ENCODE measurements at places on chromosomes 3 and 15.
A peak's percentile ranks its signal among the peaks of the same experiment; 100 is the strongest.

GRCh38 chr15:44038755-44039191, 156.3 kb downstream of the FRMD5 start:
- DNase-seq: no peak

GRCh38 chr3:115713284-115713683, 90.0 kb downstream of the GAP43 start:
- no peak for DNase-seq

- DNase-seq: no peak
Observed at GRCh38 chr15:69592954-69593353, 140.3 kb downstream of the RPLP1 start.

- DNase-seq: no peak
Observed at GRCh38 chr15:71316911-71317310, 201.6 kb downstream of the THSD4 start.

GRCh38 chr3:115162759-115163158, 15.7 kb upstream of the ZBTB20 start:
- DNase-seq: no peak

DNA sequence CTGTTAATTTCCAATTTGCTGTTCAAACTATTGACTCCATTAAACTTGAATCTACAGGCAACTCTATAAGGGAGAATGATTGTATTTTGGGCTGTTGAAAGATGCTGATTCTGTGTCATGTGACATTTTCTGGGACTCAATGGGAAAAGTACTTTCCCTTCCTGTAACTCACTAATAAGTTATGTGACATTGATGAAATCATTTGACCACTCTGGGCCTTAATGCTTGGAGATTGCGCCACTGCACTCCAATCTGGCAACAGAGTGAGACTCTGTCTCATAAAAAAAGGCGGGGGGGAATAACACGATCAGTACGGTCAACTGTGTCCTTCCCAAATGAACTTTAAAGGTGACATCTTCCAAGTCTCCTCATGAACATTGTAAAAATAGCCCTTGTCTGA, 215.2 kb upstream of the SGO1 start:
- no peak for DNase-seq

GRCh38 chr3:187629711-187630110, 40.5 kb downstream of the SST start:
- DNase-seq: no peak

GRCh38 chr3:141266797-141267555, 35.4 kb downstream of the PXYLP1 start:
- DNase-seq: peak; percentile 17

GRCh38 chr3:146222204-146223046, 28.5 kb downstream of the PLSCR4 start:
- DNase-seq: no peak

DNA sequence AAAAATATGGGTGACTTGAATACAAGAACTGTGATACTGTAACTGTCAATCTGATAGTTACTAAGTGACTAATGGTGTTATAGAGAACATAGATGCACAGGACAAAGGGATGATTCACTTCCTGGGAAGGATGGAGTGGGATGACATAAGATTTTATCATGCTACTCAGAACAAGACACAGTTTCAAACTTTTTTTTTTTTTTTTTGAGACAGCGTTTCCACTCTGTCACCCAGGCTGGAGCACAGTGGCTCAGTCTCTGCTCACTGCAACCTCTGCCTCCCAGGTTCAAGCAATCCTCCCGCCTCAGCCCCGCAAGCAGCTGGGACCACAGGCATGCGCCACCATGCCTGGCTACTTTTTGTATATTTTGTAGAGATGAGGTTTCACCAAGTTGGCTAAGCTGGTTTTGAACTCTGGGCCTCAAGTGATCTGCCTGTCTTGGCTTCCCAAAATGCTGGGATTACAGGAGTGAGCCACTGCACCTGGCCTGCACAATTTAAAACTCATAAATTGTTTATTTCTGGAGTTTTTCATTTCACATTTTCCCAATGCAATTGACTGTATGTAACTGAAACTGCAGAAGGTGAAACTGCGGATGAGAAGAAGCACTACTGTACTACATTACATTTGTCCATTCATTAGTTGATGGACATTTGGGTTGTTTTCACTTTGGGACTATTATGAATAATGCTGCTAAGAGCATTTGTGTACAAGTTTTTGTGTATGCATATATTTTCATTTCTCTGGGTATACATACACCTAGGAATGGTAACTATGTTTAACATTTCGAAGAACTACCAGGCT, 40.6 kb downstream of the ADIPOQ start:
- DNase-seq: peak; percentile 11

DNA sequence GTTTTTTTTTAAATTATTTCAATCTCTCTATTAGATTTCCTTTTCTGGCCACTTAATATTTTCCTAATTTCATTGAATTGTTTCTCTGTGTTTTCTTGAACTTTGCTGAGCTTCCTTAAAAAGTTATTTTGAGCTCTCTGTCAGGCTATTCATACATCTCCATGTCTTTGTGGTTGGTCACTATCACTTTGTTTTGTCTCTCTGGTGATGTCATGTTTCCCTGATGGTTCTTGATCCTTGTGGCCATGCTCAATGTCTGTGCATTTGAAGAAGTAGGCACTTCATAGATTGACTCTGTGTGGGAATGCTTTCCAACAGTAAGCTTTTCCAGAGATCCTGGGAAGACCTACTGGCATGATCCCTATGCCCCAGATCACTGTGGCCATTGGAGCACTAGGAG, 18.6 kb downstream of the CD200R1 start:
- no peak for DNase-seq

DNA sequence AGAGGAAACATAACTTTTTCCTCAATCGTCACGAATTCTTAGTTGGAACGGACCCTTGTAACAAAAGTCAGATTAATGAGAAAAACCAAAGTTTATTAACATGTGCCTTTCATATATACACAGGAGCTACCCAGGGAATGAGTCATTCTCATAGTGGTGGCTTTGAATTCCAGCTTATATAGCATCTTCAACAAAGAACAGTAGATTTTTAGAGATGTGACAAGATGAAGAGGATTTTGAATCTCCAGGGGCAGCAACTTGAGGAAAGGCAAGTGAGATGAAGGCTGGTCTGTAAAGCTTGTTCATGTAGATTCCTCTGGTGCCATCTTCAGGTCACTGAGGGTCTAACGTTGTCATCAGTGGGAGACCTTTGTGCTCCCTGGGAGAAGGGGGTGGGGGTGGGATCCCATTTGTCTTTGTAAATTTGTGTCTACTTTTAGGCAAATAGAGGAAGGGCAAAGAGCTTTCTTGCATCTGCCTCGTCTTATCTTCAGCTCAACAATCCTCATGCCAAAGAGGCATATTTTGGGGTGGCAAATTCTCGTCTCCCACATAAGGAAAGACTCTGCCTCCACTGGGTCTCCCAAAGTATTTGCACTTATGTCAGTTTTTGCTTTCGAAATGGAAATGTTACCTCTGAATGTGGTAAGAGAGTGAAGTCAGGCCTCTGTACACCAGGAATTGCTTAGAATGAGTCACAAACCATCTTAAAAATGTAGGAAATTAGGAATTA, 29.5 kb downstream of the CLEC3B start:
- DNase-seq: no peak

DNA sequence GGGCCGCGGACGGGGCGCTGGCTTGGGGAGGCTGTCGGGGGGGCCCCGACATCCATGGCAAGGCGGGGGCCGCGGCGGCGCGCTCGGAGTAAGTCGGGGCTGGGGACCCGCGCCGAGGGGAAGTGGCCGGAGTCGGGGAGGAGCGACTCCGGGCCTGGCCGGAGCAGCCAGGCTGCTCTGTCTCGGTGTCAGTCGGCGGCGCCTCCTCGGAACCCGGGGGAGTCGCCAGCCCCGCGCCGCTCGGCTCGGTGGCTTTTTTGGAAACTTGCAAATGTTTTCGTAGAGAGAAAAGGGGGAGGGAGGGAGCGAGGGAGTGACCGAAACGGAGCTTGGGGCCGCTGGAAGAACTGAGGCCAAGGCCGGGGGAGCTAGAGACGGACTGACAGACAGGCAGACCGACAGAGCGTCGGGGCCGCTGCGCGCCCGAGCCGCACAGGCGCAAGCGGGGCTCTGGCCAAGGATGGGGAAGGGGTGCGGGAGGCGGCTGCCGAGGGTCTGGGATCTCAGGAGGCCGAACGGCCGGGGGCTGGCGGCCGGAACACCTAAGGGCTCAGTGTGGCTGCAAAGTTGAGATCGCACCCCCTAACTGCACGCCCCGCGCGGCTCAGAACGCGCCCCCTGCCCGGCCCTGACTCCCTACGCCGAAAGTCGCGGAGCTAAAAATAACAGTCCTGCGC, 5.0 kb downstream of the PTH1R start:
- DNase-seq: no peak

- no peak for DNase-seq
Observed at GRCh38 chr15:94375997-94376396, 144.6 kb downstream of the MCTP2 start.

DNA sequence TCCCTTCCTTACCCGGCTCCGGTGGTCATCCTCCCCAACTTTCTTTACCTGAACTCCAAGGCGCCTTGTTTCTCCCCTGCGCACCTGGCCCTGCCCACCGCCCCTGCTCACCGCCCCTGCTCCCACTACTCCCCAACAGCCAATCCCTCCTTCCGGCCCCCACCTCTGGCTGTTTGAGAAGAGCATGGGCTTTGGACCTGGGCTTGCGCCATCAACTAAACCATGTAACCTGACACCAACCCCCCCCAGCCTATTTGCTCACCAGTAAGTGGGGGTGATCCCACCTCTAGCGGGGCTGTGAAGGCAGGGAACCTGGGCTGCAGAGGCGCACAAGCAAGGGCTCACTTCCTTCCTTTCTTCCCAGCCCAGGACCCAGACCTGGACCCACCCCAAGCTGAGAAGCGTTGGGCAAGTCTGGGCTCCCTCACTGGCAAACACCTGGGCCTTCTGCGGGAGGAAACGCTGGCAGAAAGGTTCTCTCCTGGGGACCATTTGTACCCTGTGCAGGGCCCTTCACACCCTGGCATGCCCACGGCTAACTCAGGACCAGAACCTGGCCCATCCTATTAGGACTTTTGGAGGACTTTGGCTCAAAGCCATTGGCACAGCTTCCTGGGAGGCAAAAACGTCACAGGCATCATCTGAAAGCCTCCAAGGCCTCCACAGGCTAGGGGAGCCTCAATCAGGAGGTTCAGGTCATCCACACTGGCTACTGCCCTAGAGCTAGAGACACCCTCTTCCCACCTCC, at the start of gene PLXNB1:
PLXNB1 (minus strand) TSS at position 127 of the 748 bp plus-strand sequence. CDS start 5,475 bp downstream, outside the sequence.
- no peak for DNase-seq

DNA sequence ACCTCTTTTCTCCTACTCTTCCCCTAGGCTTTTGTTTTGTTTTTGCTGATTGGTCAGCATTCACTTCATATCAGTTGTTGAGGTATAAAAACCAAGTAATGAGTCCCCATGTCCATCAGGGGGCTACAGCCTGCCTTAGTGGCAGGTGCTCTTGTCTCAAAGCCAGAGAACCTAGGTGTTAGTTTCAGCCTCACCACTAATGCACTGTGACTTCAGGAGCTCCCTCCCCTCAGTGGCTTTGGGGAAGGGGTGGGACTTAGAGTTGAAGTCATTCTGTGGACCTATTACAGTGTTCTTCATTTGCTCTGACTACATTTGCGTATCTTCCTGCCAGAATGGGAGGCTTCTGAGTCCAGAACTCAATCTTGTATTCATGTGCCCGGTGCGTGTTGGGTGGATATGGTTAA, 41.6 kb downstream of the NR2C2 start:
- DNase-seq: no peak

- no peak for DNase-seq
Observed at GRCh38 chr3:149512073-149512782, 37.7 kb downstream of the TM4SF4 start.

DNA sequence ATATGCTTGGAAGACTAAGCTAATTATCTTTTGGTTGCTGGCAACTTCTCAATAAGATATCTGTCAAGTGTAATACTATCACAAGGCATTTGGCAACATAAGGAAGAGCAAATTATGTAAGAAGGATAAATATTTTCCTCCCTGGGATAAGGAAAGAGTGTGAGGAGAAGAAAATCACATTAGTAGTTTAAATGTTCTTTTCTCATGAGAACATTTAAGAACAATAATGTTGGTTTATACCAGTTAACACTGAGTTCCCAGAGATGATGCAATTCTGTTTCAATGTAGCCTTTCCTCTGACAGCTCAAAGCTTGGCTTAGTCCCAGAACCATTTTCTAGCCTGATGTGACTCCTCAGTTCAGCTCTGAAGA, 66.1 kb upstream of the NPHP3 start:
- DNase-seq: no peak

GRCh38 chr3:74314696-74315095, 299.8 kb downstream of the CNTN3 start:
- no peak for DNase-seq

DNA sequence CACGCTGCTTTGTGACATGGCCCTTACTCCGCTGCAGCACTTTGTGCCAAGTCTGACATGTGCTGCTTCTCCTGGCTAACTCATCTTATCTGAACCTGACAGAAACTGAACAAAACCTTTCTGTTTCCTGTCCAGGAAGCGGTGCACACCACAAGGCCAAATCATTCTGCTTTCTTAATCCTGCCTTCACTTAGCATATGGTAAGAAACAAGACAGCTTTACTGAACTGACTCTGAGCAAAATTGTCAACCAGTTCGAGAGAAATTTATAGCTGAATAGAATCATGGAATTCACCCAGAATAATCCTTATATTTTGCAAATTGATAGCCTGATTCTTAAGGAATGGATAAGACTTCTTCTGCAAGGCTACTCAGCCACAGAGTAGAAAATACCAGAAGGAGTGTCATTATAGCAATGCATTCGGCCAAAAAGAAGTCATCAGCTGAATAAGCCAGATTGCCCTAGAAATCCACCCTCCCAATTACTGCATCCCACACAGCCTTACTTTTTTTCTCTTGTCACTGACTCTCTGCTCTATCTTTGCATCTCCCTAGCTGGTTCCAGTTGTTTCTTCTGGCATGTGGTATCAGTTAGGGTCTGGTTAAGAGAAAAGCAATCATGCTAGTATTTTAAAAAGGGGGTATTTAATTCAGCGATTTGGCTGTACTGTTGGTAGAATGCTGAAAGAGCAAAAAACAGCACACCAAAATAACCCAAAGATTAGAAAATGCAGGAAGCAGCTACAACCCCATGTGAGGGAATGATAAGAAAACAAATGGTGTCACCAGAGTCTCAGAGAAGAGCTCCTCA, 41.6 kb upstream of the STRIT1 start:
- DNase-seq: no peak

- DNase-seq: no peak
Observed at GRCh38 chr3:188133646-188134045, 20.3 kb upstream of the LPP start.

DNA sequence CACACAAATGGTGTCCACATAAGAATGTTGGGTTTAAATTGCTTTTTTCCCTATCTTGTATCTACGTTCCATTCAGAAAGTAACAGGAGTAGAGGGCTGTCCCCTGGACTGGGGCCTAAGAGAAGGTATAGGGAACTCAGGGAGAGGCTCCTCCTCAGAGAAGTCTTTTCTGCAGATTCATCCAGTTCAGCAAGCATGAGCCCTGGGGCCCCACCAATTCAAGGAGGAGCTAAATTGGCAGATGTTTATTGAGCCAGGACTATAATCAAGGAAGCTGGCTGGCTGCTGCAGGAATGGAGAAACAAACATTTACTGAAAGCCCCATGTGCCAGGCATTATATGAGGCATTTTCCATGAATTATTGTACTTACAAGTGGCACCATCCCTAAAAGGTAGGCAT, 22.1 kb upstream of the LARS2 start:
- no peak for DNase-seq

GRCh38 chr3:56122911-56123310, 345.4 kb downstream of the ERC2 start:
- no peak for DNase-seq

- DNase-seq: peak; percentile 25
Observed at GRCh38 chr3:143970773-143971358, 757 bp upstream of the DIPK2A start.

Measured in activated T-cell treated with anti-CD3 and anti-CD28 coated beads for 4 hours (primary cell).